ENCODE measurements at places on chromosomes 2 and 18. TPM values are rescaled to one million over a fixed set of nuclear protein-coding genes. Genes with fewer than 3 reads are reported as not detected.

The CYRIA gene
- 25.9 TPM for total RNA-seq

The AQP4 gene
- total RNA-seq, result not detected

The MATN3 gene
- total RNA-seq, result 4.3 TPM

The CCDC68 gene
- 1.3 TPM for total RNA-seq

The SKOR2 gene
- not detected for total RNA-seq

The KCNF1 gene
- not detected for total RNA-seq

The GATA6 gene
- total RNA-seq, result 1.4 TPM

The RETSAT gene
- 48.0 TPM for total RNA-seq

The ZBTB7C gene
- total RNA-seq, result 2.5 TPM

The MPHOSPH10 gene
- total RNA-seq, result 20.9 TPM
